ENCODE measurements at places on chromosomes 2 and 18.

GRCh38 chr18:64110692-64111480, 38.0 kb downstream of the LINC00305 start:
- DNase-seq, result no peak

DNA sequence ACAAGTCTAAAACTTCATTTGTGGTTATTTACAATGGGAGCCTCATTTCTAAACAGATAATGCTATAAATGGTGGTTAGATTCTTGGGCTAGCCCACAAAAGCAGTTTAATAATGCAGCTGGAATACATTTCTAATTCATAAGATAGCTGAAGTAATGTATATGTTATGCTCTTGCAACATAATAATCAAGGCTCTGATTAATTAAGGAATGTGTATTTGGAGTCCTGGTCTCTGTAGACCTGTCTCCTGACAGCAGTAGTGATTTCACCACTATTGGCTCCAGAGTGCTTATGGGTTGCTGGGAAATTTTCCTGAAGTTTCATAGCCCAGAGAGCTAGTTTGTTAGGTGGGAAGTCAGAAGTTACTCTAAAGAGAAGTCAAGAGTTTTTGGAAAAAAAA, 21.3 kb upstream of the CDC42EP3 start:
- DNase-seq, result no peak

DNA sequence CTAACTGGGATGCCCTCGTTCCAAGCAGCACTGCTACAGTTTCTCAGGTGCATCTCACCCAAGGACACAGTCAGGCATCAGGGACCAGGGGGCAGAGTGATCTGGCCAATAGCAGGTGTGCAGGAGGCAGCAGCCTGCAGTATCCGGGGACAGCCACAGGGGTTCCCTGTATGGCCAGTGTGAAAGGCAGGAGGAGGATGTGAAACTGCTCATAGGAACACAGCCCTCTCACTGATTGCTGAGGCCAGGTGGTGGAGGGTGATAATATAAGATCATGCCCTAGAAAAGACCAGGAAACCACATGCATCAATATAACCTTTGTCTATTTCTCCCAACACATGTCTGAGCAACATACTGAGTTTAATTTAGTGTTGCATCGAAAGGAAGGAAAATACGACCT, 112.7 kb upstream of the TACR1 start:
- DNase-seq, result peak; percentile 90

GRCh38 chr2:9650119-9650821, 19.5 kb upstream of the YWHAQ start:
- no peak for DNase-seq

DNA sequence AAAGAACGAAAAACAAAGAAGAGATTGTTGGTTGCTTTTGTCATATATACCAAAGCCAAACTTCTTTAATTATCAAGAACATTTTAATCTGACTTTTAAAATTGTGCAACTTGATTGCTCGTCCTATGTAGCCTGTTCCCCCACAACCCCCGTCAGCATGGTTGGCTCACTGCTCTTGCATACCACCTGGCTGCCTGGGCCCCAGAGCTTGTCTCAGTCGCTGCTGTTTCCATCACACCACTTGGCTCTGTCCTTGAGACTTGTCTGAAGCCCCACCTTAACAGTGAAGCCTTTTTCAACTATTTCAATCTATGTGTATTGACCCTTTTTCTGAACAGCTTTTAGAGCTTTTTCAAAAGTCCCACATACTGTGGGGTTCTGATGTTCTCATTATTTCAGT, 270.8 kb downstream of the ZNF407 start:
- no peak for DNase-seq

GRCh38 chr2:15163326-15163725, 397.8 kb downstream of the NBAS start:
- DNase-seq, result no peak

GRCh38 chr18:74739926-74740325, 142.3 kb downstream of the ZNF407 start:
- no peak for DNase-seq

- DNase-seq, result no peak
These were observed 71.9 kb downstream of the SLC66A2 start for GRCh38 chr18:79879566-79879965.

GRCh38 chr2:233836359-233836758, 18.0 kb downstream of the HJURP start:
- no peak for DNase-seq
